ENCODE measurements at places on chromosomes 1 and 21.

- no peak for DNase-seq
These were observed 51.3 kb downstream of the PRPF38A start for GRCh38 chr1:52455686-52456085.

DNA sequence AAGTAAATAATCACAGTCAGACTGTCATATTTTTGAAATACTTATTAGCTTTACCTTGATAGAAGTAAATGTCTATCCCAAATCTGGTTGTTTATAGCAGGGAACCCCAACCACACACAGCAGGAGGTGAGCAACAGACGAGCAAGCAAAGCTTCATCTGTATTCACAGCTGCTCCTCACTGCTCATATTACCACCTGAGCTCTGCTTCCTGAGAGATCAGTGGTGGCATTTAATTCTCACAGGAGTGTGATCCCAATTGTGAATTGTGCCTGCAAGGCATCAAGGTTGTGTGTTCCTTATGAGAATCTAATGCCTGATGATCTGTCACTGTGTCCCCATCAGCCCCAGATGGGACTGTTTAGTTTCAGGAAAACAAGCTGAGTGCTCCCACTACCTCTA, 104.3 kb downstream of the GPATCH2 start:
- DNase-seq, result no peak

- no peak for DNase-seq
These were observed 140.9 kb upstream of the HOOK1 start for GRCh38 chr1:59673573-59674450.

DNA sequence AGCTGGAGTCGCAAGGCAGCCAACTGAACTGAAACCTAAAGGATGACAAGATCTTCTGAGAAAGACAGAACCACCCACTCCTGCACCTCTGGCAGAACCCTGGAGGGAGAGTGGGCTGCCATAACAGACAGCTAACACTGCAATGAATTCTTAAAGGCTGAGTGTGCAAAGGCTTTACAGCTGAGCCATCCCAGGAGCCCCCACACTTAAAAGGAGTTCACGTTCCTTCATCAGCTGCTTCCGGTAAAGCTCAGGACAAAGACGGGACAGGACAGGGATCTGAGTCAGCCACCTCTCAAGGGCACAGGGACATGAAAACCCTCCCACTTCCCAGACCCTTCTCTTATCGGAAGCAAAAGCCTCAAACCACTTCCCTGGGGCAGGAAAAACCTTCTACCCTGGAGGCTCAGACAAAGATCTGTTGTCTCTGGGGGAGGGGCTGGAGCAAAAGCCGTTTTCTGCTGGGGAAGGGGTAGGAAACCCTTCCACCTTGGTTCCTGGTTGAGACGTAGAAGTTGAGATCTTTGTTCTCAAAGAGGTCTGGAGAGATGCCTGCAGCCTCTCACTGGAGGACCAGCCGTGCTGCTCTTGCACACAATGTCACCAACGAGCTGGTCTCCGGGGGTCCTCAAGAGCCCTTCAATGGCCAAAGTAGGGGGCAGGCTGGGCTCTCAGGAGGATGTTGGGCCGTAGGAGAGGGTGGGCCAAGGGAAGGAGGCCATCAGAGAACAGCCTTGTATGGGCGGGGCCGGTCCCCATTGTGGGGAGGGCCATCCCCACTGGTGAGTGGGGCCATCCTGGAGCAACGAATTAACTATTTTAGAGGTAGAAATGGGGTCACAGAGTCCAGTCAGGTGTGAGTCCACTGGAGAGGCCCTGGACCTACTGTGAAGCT, 452.4 kb downstream of the PTPRU start:
- no peak for DNase-seq

- no peak for DNase-seq
These were observed 199.4 kb upstream of the PTGFR start for GRCh38 chr1:78291418-78291817.

DNA sequence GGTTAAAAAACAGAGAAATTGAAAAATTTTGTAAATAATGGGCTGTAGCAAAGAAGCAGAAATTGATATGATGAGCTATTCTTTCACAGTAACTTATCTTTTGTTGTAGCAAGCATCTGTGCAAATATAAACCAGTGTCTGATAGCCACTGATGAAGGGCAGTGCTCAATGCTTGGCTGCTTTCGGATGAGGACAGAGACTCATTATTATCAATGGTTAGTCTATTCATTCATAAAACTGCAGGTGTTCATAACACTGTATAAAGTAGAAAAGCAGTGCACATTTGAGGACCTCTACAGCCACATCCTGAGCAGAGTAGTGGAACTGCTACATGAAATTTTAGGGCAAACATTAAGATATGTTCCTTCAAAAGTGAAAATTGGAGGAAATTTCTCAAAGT, 107.2 kb downstream of the FAF1 start:
- no peak for DNase-seq

DNA sequence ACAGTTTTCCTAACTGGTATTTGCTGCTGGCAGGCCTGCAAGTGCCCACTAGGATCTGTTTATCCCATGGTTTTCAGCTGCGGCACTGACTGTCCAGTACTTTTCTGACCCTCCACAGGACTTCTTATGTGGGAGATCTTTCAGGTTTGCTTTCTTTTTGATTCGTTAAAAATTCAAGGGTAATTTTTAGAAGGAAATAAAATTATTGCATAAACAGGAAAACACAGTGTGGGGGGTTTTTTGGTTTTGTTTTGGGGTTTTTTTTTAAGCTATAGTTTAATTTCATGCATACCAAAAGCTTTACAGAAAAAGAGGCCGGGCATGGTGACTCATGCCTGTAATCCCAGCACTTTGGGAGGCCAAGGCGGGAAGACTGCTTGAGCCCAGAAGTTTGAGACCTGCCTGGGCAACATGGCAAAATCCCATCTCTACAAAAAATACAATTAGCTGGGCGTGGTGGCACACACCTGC, 3.6 kb downstream of the NIBAN1 start:
- no peak for DNase-seq

DNA sequence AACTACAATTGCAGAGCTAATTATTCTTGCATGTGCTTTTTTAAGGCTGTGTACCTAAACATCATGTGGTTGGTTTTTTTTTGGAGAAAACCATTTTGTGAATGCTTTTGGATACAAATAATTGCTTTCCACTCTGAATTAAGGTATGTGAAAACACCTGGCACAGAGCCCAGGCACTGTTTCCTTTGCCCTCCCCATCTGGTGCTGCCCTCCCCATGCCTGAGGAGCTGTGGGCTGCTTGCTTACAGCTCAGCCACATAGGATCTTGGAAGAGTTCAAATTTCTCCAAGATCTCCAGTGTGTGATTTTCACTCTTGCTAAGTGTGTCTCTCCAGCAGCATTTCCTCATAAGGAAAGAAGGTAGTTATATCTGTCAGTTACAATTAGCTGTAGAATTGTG, 27.8 kb downstream of the DNM3 start:
- DNase-seq, result peak; percentile 11

- DNase-seq, result no peak
These were observed 17.9 kb downstream of the UBL4B start for GRCh38 chr1:110130113-110130591.

GRCh38 chr1:30872033-30872947, 36.3 kb downstream of the SDC3 start:
- no peak for DNase-seq

DNA sequence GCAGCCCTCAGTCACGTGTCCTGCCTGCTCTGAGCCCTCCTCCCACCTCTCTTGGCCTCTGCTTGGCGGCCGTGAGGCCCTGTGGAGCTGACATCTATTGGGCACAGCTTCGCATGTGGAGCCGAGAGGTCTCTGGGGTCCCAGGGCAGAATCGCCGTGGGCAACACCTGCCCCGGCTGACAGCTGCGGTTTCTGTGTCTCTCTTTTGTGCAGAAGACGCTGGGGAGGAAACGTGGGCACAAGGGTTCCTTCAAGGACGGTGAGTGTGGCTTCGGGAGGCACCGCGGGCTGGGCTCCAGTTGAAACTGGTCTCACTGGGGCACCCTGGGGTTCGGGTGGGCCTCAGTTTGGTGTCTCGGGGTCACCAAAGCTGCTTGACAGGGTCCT, 11.5 kb downstream of the ARHGEF16 start:
- DNase-seq, result no peak
